Stimulated activated CD4-positive, alpha-beta T cell treated with anti-CD3 and anti-CD28 coated beads, Interleukin-1b, Interleukin-23, amount 100 ng/mL, for 1 hour (primary cell): ENCODE measurements at places on chromosomes 12 and 14.

- no peak for DNase-seq
Measured at GRCh38 chr14:78612666-78613065, 442.5 kb downstream of the NRXN3 start.

DNA sequence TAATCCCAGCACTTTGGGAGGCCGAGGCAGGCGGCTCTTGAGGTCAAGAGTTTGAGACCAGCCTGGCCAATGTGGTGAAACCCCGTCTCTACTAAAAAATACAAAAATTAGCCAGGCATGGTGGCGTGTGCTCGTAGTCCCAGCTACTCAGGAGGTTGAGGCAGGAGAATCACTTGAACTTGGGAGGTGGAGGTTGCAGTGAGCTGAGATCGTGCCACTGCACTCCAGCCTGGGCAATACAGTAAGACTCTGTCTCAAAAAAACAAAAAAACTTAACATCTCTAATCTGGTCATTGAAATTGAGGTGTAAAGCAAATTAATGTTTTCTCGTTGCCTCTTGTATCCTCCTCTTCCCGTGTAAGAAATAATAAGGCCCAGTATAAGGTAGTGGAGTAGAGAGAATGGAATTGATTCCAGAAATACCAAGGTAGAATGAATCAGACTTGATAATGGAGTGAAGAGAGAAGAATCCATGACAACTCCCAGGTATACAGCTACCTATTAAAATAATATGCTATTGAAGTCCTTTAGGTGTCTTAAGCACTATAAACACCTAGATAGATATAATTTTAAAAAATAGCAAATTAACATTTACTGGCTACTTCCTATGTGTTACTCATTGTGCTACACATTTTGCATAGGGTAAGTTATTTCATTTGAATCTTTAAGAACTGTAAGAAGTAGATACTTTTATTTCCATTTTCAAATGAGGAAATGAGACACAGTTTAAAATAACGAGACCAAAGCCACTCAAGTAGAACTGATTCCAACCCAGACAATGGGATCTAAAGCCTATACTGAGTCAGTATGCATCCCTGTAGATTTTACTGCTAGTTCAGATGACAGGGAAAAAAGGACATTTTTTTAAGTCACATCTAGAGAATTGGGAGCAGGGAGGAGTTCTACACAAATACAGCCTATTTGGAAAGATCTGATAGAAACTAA is 23.2 kb downstream of the RAP1B start:
- no peak for DNase-seq

DNA sequence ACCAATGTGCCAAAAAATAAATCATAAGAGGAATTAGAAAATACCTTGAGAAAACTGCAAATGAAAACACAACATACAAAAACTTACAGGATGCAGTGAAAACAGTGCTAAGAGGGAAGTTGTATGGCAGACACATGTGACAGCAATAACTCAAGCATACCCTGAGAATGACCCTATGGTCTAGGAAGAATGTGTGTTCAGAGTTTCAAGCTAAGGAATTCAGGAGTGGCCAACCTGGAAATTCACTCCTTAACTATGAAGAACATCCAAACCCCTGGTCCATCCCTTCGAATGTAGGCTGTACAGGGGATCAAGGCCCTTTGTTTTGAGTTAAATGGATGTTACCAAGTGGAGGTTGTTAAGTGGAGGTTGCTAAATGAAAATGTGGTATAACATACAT is 16.7 kb upstream of the TTC9 start:
- no peak for DNase-seq

DNA sequence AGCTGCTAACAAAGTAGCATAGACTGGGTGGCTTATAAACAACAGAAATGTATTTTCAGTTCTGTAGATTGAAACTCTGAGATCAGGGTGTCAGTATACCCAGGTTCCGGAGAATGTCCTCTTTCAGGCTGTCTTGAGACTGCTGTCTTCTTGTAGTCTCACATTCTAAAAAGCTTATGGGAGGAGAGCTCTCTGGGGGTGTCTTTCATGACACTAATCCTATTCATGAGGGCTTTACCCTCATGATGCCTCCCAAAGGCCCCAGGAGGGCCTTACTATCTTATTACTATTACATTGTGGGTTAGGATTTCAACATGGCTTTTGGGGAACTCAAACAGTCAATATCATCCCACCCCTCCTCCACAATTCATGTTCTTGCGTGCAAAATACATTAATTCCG is 94.3 kb downstream of the AEBP2 start:
- DNase-seq = no peak

DNA sequence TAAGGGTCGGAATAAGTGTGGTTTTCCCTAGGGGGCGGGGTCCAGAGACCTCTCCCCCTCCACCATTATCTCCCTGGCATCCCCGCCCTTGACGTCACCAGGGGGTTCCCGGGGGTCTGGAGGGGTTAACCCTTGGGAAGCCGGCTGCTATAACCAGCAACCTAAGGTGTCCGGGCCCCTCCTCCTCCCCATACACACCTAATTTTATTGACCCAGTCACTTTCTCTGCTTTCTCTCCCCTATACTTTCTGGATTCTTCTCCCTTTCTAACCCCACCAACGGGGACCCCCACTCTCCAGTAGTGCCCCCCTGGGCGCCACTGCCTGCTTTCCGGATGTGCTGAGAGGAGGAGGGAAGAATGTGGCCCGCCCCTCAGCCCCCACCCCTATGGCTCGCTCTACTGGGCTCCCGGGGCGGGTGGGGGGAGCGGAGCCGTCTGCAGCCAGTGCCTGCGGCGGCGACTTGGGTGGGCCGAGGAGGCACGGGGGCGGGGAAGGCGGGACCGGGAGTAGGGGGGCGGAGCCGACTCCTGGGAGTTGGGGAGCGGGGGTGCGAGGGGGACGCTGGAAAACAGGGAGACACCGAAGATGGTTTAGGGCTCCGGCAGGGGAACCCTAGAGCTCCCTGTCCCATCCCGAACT is 1.8 kb downstream of the GLI1 start:
- no peak for DNase-seq

DNA sequence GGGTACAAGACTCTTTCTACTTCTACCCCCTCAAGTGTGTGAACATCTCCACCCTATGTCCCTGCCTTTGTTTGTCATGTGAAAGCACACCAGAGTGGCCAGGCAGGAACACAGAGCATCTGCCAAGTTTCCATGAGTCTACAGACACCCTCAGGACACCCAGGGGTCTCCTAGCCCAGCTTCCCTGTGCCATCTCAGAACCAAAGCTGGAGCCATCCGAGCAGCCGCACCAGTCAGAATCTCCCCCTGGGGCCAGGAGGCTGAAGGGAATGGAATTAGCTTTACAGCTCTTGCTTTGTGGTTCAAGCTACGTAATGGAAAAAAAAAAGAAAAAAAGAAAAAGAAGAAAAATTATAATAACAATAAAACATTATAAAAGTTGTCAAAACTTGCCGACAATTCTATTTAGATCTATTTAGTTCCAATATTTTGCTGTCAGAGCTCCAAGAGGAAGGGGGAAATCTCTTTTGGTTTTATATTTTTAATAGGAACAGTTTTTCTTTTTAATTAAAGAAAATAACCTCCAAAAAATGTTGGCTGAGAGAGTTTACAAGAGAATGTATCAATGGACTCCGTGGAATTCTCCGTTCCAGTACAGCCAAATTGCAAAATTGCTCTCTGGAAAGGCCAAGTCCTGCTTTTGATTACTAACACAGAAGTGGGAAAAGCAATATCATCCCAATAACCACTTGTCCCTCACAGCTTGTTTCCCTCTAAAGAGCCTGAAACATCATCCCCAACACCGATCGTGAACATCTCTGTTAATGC is 37.1 kb downstream of the TBX5 start:
- no peak for DNase-seq

- DNase-seq = no peak
Measured at GRCh38 chr12:57619434-57620244, 8.4 kb downstream of the ARHGEF25 start.

- DNase-seq = no peak
Measured at GRCh38 chr12:1130164-1130563, 139.1 kb downstream of the ERC1 start.

DNA sequence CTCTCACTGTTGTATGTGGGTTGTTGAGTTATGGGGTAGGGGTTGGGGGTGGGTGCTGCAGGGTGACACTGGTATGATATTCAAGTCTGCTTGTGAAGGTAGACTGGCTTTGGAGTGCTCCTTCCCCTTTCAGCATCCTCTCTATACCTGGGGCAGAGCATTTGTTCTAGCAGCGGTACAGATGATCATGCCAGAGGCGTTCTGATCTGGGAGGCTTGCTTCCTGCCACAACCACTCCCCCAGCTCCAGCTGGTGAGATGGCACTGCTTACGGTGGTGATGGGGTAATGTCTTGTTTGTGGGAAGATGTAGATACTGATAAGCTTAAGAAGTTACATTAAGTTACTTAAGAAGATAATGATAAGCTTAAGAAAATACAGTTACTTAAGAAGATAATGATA is 131.8 kb downstream of the ERC1 start:
- peak; percentile 2 for DNase-seq

DNA sequence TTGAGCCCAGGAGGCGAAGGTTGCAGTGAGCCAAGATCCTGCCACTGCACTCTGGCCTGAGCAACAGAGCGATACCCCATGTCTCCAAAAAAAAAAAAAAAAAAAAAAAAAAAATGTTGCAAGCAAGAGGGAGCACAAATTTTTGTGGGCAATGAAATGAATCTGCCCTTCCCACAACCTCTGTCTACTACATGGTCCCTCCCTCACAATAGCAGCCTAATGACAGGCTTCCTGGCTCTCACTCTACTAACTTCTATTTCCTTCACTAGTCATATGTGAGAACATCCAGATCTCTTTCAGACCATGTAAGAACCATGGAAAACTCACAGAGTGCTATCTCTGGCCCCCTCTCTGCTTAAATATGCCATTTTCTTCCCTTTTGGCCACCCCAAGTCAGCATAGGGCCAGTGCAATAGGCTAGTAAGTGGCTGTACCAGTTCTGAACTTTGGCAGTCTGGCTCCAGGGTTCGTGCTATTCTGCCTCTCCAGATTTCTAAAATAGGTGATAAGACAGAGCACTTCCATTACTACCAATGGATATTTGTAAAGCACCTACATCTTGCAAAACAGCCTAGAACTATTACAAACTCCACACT is 7.1 kb downstream of the OSBPL8 start:
- DNase-seq = no peak

DNA sequence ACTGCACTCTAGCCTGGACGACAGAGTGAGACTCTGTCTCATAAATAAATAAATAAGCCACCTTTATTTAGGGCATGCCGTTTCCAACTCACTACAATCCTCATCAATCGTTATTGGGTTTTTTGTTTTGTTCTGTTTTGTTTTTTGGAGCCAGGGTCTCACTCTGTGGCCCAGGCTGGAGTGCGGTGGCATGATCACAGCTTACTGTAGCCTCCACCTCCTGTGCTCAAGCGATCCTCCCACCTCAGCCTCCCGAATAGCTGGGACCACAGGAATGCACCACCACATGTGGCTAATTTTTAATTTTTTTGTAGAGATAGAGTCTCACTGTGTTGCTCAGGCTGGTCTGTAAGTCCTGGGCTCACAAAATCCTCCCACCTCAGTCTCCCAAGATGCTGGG is 3.6 kb upstream of the ANAPC5 start:
- DNase-seq = no peak

- no peak for DNase-seq
Measured at GRCh38 chr12:11746024-11746771, 96.7 kb downstream of the ETV6 start.

- DNase-seq = no peak
Measured at GRCh38 chr12:93003531-93004239, 74.6 kb upstream of the EEA1 start.

DNA sequence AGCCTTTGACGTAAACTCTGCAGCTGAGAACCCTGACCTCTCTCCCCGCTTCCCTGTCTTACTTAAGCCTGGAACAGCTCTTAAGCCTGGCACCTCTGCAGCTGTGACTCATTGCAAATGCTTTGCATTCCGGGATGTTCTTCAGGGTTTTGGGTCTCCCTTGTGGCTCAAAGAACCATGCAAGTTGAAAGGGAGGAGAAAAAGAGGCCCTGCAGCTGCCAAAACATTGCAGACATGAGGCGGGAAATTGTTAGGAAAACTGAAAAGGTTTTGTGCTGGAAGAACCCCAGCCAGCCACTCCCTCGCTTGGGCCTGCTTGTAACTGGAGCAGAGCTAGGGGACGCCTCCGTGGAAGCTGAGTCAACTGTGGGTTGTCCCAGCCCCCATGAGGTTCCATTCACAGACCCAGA is 60.2 kb upstream of the FERMT2 start:
- DNase-seq = no peak

DNA sequence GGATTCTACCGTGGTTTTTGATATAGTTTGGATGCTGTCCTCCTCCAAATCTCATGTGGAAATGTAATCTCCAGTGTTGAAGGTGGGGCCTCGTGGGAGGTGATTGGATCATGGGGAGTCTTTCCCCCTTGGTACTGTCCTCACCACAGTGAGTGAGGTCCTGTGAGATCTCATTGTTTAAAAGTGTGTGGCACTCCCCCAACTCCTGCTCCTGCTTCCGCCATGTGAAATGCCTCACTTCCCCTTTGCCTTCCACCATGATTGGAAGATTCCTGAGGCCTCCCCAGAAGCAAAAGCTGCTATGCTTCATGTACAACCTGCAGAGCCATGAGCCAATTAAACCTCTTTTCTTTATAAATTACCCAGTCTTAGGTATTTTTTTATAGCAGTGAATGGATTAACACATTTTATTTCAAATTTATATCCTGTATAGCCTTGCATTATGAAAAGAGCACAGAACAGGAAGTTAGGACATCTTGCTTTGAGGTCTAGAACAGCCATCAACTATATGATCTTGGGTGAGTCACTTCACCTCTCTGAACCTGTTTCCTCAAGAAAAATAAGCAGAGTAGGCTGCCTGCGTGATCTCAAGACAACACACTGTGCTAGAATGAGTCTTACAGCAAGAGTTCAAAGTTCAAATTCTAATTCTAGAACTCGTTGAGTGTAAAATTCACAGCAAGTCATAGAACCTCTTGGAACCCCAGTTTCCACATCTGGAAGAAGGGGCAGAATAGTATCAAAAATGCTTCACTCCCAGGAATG is 160.9 kb upstream of the EEA1 start:
- no peak for DNase-seq

- DNase-seq = no peak
Measured at GRCh38 chr12:46149905-46150304, 118.9 kb downstream of the SLC38A1 start.

DNA sequence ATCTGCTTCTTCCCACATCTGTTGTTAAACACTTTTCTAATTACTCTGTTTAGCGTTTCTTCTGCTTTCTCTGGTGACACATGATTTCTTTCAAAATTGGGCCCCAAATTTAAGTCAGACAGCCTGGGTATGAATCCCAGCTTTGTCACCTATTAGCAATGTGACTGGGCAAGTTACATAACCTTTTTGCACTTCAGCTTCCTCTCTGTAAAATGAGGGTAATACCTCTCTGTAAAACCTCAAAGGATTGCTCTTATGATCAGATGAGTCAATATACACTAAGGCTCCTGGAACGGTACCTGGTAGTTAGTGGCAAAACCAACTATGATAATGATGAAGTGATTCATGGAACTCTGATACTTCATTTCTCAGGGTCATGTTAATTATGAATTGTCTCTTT is 33.0 kb downstream of the E2F7 start:
- no peak for DNase-seq

DNA sequence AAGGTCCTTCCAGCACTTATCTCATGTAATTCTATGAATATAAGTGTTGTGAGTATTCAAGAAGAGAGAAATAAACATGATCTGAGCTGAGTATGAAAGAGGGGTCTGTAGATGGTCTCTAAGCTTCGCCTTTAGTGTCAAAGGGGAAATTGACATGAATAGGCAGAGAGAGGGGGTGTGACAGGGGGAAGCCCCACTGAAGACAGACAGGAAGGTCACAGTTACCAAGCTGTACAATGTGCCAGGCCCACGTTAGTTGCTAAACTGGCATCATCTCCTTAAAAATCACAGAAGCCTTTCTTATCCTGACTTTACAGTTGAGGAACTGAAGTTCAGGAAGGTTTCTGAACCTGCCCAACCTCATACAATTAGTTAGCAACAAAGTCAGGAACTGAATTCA is 7.6 kb downstream of the ARHGEF40 start:
- no peak for DNase-seq
